Testis (tissue), 5 donors: ENCODE measurements at places on chromosomes 7 and 10. TPM values are rescaled to one million over a fixed set of nuclear protein-coding genes. Genes with fewer than 3 reads are reported as not detected.

MACC1 gene
- total RNA-seq, result 0.79 TPM

NRCAM gene
- 7.6 TPM for total RNA-seq

ABLIM1 gene
- total RNA-seq, result 137 TPM

CLDN4 gene
- 0.94 TPM for total RNA-seq

- no peak overlapping the region for H3K4me3 ChIP-seq
- H3K27ac ChIP-seq, result no peak overlapping the region
- H3K4me1 ChIP-seq, result no peaks in the 10 kb centered on the region
- DNase-seq, result peak; percentile 60
- no peaks in the 10 kb centered on the region for H3K36me3 ChIP-seq
- H3K27me3 ChIP-seq, result no peaks in the 10 kb centered on the region
These were observed 205.2 kb downstream of the GLRX3 start for GRCh38 chr10:130341356-130341755.

- no peaks in the 10 kb centered on the region for H3K36me3 ChIP-seq
- no peaks in the 10 kb centered on the region for H3K27me3 ChIP-seq
- H3K4me3 ChIP-seq, result no peak overlapping the region
- no peak for DNase-seq
- no peak overlapping the region for H3K27ac ChIP-seq
- H3K4me1 ChIP-seq, result no peaks in the 10 kb centered on the region
These were observed 19.3 kb downstream of the PON1 start for GRCh38 chr7:95304990-95305389.

DNA sequence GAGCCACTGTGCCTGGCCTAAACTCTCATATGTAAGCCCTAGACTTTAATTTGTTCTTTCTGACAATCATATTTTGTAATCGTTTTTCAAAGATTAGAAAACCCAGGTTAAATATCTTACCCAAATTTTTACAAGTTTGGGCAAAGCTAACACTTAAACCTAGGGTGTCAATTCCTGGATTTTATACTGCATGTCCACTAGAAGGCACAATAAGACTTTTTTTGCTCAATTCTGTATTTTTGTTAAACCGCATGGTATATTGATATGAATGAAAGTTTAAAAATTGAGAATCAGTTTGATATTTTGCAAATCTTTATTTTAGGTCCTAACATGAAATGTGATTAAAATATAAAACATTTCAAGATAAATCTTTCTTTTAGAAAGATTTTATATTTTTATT is 29.3 kb downstream of the DYNC2I1 start:
- DNase-seq, result no peak
- H3K4me1 ChIP-seq, result no peaks in the 10 kb centered on the region
- no peak overlapping the region for H3K4me3 ChIP-seq
- no peak overlapping the region for H3K27ac ChIP-seq
- no peaks in the 10 kb centered on the region for H3K36me3 ChIP-seq

DNA sequence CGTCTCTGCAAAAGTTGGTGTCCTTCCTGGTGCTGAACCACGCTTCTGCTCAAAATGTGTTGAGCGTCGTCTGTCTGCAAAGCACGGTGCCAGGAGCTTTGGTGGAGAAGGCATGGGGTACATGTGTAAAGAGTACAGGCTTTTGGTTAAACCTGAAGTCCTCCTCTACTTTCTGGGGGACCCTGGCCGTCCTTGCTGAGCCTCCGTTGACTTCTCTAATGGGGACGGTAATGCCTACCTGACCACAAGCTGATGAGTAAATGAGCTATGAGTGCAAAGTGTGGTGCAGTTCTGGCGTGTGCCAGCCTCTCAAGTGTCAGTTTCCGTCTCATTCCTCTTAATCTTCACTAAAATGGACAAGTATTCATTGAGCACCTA is 527 bp upstream of the HERPUD2 start:
- H3K4me3 ChIP-seq, result peak overlapping the region; percentile 95
- no peak for DNase-seq
- no peaks in the 10 kb centered on the region for H3K36me3 ChIP-seq
- H3K27me3 ChIP-seq, result no peaks in the 10 kb centered on the region

DNA sequence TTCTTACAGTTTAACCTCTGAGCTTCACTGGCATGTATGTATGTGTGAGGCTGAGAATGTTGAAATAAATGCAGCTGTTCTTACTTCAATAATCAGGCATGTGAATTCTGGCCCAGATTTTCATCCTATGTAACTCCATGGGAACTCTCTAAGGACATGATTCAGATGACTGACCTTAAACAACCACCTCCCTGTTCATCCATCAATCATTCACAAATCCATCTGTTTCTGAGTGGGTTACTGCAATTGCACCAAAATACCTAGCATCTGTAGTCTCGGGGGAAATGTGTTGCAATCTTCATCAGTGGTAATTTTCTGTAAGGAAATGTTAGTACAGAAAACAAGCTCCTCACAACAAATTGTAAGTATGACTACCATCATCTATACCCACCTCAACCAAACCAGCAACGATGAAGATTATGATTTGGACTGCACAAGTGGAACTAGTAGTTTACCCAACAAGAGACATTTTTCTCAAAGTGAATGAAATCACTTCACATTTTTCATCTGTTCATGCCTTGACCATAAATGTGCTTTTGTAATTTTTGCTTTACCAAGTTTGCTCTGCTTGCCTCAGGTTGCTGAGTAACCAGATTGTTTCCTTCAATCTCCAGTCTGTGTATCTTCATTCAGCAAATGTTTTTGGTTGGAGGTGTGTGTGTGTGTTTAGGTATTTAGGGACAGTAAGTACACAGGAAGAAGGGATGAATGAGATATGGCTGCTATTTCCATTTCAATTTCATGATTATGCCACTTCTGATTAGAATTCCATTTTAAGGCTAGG is 65.7 kb upstream of the FZD8 start:
- H3K4me3 ChIP-seq, result no peak overlapping the region
- no peaks in the 10 kb centered on the region for H3K27me3 ChIP-seq
- DNase-seq, result no peak
- no peaks in the 10 kb centered on the region for H3K36me3 ChIP-seq

- no peak overlapping the region for H3K4me3 ChIP-seq
- H3K36me3 ChIP-seq, result no peaks in the 10 kb centered on the region
- H3K27ac ChIP-seq, result no peak overlapping the region
- no peaks in the 10 kb centered on the region for H3K4me1 ChIP-seq
These were observed 189.7 kb downstream of the CCDC3 start for GRCh38 chr10:12811826-12812225.

DNA sequence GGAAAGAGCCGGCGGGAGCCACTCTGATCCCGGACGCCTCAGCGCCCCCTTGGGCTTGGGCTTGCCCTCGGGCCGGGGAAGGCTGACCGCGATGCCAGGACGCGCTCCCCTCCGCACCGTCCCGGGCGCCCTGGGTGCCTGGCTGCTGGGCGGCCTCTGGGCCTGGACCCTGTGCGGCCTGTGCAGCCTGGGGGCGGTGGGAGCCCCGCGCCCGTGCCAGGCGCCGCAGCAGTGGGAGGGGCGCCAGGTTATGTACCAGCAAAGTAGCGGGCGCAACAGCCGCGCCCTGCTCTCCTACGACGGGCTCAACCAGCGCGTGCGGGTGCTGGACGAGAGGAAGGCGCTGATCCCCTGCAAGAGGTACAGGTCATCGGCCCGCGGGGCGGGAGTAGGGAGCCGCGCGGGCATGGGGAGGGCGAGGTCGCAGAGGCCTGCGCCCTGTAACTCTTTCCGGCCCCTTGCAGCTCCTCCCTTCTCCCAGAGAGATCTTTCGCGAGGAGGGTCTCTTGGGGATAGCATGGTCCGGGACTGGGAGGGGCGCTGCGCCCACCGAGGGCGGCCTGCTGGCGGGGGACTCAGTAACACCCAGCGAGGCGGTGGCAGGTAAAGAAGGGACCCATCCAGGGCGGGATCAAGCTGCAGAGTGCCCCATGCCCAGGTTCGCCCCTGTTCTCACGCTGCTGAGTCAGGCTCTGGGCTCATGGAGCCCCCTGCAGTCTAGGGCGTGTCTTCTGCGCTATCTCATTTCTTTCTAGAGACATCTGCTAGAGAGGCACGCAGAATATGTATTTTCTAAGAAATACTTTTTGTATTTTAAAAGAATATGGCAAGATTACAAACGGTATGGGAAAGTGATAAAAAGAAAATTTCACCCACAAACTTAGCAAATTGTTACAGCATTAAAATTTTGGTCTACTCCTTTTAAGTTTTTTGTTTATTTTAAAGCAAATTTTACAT is 687 bp downstream of the EPDR1 start:
- DNase-seq, result peak; percentile 79
- H3K27me3 ChIP-seq, result no peaks in the 10 kb centered on the region
- H3K36me3 ChIP-seq, result no peaks in the 10 kb centered on the region
- H3K27ac ChIP-seq, result peak overlapping the region; percentile 91

DNA sequence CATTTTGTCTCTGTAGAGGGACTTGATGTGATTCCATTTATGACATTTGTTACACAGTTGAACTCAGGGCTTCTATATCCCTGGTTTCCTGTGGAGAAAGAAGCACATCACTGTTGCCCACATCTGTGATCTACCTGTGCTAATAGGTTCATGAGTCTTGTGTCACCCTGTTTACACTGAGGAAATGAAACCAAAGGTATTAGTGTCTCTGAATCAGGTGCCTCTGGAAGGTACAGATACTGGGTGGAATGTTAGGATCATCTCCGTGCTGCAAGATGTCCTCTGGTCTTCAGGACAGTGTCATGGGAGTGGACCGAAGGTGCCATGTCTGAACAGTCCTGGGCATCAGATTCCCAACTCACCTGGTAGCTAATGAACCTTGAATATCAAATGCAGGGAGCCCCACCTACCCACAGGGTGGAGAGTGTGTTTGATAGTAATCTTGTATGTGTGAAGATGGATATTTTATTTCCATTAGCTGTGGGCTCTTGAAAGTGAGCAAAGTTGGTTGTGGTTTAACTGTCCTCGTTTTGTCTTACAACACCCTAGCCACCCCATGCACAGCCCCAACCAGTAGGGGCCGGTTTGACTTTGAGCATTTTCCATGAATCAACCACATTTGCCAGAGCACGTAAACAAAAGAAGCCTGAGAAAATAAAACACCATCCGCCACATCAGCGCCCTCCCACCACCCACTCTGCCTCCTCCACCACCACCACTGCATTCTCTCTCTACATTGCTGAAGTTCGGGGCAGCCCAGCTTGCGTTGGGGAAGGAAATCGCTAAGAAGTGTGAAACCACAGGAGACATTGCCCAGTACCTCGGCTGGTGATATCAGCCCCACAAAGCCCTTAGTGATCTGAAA is 40.7 kb downstream of the TARP start:
- DNase-seq, result no peak
- no peaks in the 10 kb centered on the region for H3K36me3 ChIP-seq
- no peak overlapping the region for H3K4me3 ChIP-seq
- no peak overlapping the region for H3K27ac ChIP-seq
- no peaks in the 10 kb centered on the region for H3K27me3 ChIP-seq

GRCh38 chr7:34107276-34107675 is 201.9 kb downstream of the BMPER start:
- no peak overlapping the region for H3K27ac ChIP-seq
- no peak overlapping the region for H3K4me3 ChIP-seq
- DNase-seq, result no peak
- H3K27me3 ChIP-seq, result no peaks in the 10 kb centered on the region

DNA sequence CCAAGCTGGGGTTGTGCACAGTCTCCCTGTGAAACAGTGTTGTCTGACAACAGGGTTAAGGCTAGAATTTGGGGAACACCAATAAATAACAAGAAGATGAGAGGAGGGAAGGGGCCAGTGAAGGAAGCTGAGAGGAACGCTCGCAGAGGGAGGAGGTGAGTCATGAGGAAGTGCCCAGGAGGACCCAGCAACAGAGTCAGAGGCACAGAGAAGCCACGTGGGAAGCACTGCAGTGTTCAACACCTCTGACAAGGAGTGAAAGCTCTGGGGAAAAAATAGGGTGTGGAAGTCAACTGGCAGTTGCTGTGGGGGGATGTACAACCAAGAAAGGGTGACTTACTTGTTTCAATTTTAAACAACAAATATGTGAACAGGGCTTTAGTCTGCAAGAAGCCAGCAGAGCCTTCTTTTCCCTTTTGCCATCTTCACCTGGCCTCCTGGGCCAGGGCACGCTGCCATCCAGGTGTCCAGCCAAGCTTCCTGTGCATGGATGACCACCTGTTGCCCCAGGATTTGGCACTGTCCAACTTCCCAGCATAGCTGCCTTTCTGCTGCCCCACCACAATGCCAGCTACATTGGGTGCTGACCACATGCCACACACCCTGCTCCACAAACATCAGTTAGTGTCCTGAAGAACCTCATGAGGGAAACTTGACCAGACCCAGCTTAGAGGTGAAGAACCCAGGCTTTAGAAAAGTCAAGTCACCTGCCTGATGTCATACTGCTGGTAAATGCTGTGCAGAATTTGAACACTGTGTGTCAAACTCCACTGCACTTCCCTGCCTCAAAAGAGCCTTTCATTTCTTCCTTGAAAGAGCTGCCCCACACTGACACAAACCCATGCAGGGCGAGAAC is 69.6 kb downstream of the ATXN7L1 start:
- H3K4me3 ChIP-seq, result no peak overlapping the region
- DNase-seq, result no peak
- H3K27ac ChIP-seq, result no peak overlapping the region
- no peaks in the 10 kb centered on the region for H3K36me3 ChIP-seq
- no peaks in the 10 kb centered on the region for H3K27me3 ChIP-seq

DNA sequence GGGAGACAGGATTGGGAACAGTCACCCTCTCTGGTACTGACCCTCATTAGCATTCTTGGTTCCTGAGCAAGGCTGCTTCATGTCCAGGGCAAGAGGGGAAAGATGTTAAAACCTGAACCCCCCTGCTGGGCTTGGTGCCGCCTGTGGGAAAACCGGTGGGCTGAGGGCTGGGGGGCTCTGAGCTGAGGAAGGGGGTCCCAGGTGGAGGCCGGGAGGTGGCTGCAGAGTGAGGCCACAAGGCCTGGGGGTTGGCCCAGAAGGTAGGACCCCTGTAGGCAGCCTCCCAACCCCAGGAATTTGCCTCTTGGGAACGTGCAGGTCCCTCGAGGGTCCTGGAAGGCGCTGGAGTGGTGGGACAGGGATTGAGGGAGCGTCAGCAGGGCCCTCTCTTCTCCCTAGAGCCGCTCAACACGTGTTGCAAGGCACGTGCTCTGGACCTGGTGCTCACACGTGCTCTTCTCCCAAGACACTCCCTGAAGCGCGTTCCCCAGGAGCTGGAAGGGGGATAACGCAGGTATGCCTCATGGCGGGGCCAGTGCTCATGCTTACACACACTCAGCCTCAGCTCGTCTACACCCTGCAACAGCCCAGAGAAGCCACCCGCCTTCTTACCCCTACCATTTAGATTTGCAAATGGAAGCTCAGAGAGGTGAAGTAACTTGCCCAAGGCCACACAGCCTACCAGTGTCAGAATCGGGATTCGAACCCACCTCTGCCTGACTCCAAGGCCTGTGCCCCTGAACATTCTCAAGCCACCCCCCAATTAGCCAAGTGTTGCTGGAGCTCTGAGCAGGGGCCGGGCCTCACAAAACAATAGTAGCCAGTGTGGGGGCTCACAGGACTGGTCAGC is 64.4 kb downstream of the LHPP start:
- no peak for DNase-seq
- H3K36me3 ChIP-seq, result no peaks in the 10 kb centered on the region
- no peaks in the 10 kb centered on the region for H3K27me3 ChIP-seq
- no peak overlapping the region for H3K4me3 ChIP-seq

- no peaks in the 10 kb centered on the region for H3K27me3 ChIP-seq
- H3K27ac ChIP-seq, result no peak overlapping the region
- no peak overlapping the region for H3K4me3 ChIP-seq
- H3K4me1 ChIP-seq, result no peaks in the 10 kb centered on the region
- no peaks in the 10 kb centered on the region for H3K36me3 ChIP-seq
- no peak for DNase-seq
These were observed 64.4 kb upstream of the AHR start for GRCh38 chr7:17234030-17234397.
